Gastroesophageal sphincter (tissue), 4 donors: ENCODE measurements at places on chromosomes 1 and 21. TPM values are rescaled to one million over a fixed set of nuclear protein-coding genes. Genes with fewer than 3 reads are reported as not detected.

The FNDC10 gene
- total RNA-seq: 0.54 TPM

The LDLRAD1 gene
- total RNA-seq: not detected

The FNDC5 gene
- total RNA-seq: 11.3 TPM

The RGS18 gene
- 0.54 TPM for total RNA-seq

The OR10J1 gene
- not detected for total RNA-seq

The ERICH3 gene
- total RNA-seq: 0.13 TPM

The GNG12 gene
- total RNA-seq: 146 TPM

The SPATA46 gene
- not detected for total RNA-seq
